ENCODE measurements at places on chromosomes 6 and 20. TPM values are rescaled to one million over a fixed set of nuclear protein-coding genes. Genes with fewer than 3 reads are reported as not detected.
A peak's percentile ranks its signal among the peaks of the same experiment; 100 is the strongest.

The TRIM15 gene
- total RNA-seq, result not detected

The MTCH1 gene
- total RNA-seq, result 131 TPM

The GSTA2 gene
- total RNA-seq, result not detected

The PRPH2 gene
- total RNA-seq, result not detected

The FAM162B gene
- not detected for total RNA-seq

The DNMT3B gene
- total RNA-seq, result 2.2 TPM

GRCh38 chr6:151763303-151763702 is 44.2 kb upstream of the ESR1 start:
- no peak for DNase-seq

GRCh38 chr6:127076466-127076865 is 42.0 kb upstream of the RSPO3 start:
- no peak for DNase-seq

GRCh38 chr6:105374010-105374420 is 28.9 kb downstream of the PREP start:
- DNase-seq, result no peak

DNA sequence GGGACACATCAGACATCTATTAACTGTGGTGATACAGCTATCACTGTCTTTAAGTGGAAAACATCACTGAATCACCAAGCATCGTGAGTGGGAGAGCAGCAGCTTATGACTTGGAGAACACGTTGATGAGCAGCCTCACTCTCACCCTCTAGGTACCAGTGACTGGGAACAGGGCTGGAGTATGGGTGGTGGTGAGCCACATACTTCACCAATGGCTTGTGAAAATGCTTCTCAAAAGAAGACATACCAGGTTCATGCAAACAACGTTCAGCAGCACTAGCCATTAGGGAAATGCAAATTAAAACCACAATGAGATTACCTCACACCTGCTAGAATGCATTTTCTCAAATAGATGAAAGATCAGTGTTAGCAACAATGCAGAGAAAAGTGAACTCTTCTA is 25.3 kb downstream of the SNX5 start:
- no peak for DNase-seq

DNA sequence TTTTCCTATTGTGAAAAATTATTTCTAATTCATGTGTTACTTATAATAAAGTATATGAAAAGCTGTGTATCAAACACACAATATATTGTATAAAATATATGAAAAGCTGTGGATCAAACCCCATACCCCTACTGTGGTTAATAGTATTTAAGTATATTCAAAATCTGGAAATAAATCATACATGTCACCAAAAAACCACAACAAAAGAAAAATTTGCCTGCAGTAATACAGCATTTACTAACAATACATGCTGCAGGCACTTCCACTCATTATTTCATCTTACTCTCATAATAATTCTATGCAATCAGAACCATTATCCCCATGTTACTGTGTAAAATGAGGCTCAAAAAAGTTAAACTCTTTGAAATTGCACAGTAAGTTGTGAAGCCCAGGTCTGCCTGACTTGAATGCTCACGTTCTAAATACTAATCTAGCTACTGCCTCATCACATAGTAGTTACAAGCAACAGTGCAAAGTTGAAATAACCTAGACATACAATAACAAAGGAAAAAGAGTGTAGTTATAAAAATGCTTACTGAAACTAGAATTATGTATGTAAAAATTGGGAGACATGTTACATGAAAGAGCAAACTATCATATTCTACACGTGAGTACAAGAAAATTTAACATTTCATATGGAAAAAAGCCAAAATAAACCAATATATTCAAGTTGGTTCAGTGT is 61.7 kb downstream of the FAM217A start:
- DNase-seq, result no peak

GRCh38 chr20:52744441-52744840 is 227.7 kb upstream of the TSHZ2 start:
- no peak for DNase-seq

- peak; percentile 53 for DNase-seq
Measured at GRCh38 chr6:139027620-139028182, 844 bp upstream of the ABRACL start.

- no peak for DNase-seq
Measured at GRCh38 chr6:45998524-45998923, 17.1 kb downstream of the CLIC5 start.
